CD14-positive monocyte (primary cell): ENCODE measurements at places on chromosomes 5 and 9. TPM values are rescaled to one million over a fixed set of nuclear protein-coding genes. Genes with fewer than 3 reads are reported as not detected.

GRCh38 chr5:132414634-132415378 lies 45.3 kb downstream of the SLC22A5 start:
- DNase-seq: no peak

- DNase-seq: peak; percentile 37
Measured at GRCh38 chr5:150175536-150175935, 9.0 kb downstream of the CDX1 start.

DNA sequence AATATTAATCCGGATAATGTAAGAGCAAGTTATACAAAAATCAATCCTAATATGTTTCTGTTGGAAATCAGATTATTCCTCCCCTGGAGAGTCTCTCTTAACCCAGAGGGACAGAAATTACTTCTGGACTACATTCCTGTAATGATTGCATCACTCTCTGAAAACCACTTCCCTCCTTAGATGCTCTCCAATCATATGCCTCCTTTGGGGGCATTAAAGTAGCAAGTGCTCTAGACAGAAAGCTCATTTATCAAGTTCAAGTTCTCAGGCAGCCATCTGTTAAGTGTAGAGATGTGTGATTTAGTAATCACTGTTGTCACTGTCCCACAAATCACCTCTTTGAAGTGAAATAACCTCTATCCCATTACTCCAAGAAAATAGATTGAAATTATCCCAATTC lies 247.1 kb downstream of the SLCO4C1 start:
- no peak for DNase-seq

GRCh38 chr5:131482617-131483016 lies 152.4 kb downstream of the RAPGEF6 start:
- no peak for DNase-seq

Gene ZFP62
- polyA plus RNA-seq: 7.1 TPM

Gene FAM78A
- polyA plus RNA-seq: 7.2 TPM

GRCh38 chr5:179260324-179261070 lies 84.8 kb downstream of the ADAMTS2 start:
- DNase-seq: no peak

Gene SCGB3A2
- 1.3 and 1.4 TPM in 2 replicates for polyA plus RNA-seq

DNA sequence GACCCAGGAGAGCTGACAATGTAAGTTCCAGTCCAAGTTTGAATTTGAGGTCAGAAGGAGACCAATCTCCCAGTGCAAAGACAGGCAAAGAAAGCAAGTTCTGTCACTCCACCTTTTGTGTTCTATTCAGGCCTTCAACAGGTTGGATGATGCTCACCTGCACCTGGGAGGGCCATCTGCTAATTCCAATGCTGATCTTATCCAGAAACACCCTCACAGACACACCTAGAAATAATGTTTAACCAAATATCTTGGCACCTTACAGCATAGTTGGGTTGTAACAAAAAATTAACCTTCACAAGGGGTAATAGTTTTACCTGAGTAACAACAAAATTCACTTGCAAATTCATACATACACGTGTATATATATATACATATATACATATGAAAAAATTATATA lies 190.8 kb downstream of the DIRAS2 start:
- DNase-seq: no peak

- DNase-seq: no peak
Measured at GRCh38 chr5:135242021-135242865, 156.8 kb downstream of the MACROH2A1 start.

Gene PRKAA1
- 11.4 and 29.6 TPM in 2 replicates for polyA plus RNA-seq

Gene IFNA21
- polyA plus RNA-seq: not detected

- DNase-seq: no peak
Measured at GRCh38 chr5:106262395-106262794, 1408.3 kb downstream of the EFNA5 start.

- DNase-seq: peak; percentile 57
Measured at GRCh38 chr5:317086-317811, 4.3 kb upstream of the AHRR start.

Gene ARHGEF28
- polyA plus RNA-seq: not detected

DNA sequence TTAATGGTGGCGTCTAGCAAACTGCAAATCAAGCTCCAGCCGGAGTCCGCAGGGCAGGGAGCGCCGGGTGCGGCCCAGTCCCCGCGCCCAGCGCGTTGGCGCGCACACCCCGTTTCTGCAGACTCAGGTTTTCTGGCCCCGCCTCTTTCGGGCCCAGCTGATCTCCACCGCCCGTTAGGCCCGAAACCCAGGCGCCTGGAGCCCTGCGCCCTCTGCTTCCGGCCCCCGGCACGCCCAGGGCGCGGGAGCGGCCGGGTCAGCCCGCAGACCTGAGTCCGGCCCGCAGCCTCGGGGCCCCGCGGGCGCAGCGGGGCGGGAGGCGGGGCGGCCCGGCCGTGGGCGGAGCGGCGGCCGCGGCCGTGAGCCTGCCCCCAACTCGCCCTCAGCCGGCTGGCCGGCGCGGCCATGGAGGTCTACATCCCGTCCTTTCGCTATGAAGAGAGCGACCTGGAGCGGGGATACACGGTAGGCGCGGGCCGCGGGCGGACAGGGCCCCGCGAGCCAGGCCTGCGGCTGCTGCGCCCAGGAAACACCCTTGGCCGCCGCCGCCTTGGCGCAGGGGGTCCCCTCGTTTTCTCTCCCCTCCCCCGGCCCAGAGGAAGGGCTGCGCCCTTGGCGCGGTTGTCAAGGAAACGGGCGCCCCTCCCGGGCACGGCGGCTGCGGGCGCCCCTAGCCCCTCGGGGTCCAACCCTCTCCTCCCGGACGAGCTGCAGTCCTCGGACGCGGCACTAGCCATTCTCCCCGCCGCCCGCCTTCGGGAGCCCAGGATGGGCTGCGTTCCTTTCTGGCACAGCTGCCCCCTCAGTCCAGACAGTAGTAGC lies at the start of gene SNX24:
TSS of gene SNX24 (plus strand) at position 385 of the 822 bp plus-strand sequence. CDS start at position 406, 21 bp downstream.
- peak; percentile 65 for DNase-seq

- no peak for DNase-seq
Measured at GRCh38 chr5:159975462-159976019, 33.4 kb upstream of the TTC1 start.

Gene TGFBI
- 653 TPM for polyA plus RNA-seq

GRCh38 chr9:133946840-133947486 lies 45.2 kb downstream of the VAV2 start:
- DNase-seq: no peak

- no peak for DNase-seq
Measured at GRCh38 chr5:89034588-89034987, 151.6 kb upstream of the MEF2C start.

Gene PARP8
- polyA plus RNA-seq: 40.6 TPM

DNA sequence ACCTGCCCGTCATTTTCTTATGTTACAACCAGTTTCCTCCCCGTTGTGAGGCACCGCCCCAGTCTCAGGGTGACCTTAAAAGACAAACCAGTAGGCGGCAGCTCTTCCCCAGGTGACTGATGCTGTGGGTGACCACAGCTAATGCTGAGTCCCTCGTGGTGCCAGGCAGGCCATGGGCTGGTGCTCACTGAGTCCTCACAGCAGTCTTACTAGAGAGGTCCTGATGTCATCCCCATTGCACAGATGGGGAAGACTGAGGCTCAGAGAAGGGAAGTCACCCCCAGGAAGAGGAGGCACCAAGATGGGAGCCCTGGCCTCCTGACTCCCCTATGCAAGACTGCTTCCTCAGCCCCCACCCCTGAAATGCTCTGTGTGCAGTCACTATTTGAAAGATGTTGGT lies 978 bp downstream of the CFAP157 start:
- no peak for DNase-seq

DNA sequence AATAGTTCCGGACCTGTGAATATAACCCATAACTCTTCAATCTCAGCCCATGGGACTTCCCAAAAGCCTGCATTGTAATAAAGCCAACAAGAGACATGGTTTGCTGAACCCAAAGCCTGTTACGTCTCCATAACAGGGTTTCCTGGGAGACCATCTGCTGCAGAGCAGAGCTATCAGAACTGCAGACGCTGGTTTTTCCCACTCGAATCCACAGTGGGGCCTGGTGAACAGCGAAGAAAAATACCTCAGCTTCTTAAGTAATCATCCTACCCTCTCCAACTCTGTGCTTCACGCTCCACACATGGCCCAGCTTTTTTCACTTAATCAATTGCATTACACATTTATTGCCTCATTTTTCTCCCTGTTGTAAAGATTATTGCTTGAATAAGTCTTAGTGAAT lies 409.5 kb upstream of the GRIA1 start:
- DNase-seq: no peak

- DNase-seq: no peak
Measured at GRCh38 chr5:91477408-91477807, 94.3 kb upstream of the ARRDC3 start.

- no peak for DNase-seq
Measured at GRCh38 chr5:318931-319601, 2.4 kb upstream of the AHRR start.

Gene FAM200C
- 0.08 TPM for polyA plus RNA-seq

DNA sequence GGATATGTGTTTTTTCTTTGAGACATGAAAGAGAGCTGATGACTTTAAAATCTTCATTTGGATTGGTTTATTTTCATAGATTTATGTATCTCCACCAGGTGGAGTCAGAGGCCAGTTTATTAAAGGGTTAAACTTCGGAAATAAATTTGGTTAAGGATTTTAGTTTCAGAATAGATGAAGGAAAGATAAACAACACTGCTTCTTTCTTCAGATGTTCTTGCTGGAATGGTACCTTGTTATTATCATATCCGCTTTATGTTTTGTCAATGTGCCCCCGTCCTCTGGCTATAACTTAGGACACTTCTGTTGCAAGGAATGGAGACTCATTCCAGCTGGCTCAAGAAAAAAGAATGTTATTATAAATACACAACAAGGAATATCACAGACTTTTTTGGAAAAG lies 81.2 kb downstream of the ALDH1A1 start:
- no peak for DNase-seq

DNA sequence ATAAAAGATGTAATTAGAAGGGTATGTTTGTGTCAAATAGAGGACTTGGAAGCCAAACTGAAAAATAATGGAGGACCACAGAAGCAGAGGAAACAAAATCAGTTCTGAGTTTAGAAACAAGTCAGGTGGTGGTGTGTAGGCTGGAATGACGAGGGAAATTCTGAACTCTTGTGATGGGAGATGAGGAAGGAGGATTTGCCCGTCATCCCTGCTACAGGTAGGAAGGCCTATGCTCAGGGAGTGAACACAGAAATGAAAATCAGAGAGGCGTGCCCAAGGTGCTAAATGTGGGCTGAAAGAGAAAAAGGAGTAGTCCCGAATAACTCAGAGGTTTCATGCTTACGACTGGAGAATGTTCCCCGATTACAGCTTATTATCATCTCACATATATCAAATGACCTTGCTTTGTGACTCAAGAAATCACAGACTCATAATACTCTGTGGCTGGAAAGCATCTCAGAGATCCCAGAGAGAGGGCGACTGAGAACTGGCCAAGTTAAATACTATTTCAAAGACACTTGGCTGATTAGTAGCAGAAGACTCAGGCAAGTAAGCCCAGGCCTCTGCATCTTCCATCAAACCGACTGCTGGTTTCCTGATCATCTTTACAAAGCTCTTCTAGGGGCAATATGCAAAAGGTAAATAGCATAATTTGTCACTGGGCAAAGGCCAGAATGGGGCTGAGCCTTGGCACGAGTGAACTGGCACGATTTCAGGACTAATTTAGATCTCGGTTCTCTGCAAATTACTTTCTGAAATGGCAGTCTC lies 126.0 kb downstream of the SUSD1 start:
- no peak for DNase-seq

- no peak for DNase-seq
Measured at GRCh38 chr5:8013948-8014710, 145.2 kb downstream of the MTRR start.

DNA sequence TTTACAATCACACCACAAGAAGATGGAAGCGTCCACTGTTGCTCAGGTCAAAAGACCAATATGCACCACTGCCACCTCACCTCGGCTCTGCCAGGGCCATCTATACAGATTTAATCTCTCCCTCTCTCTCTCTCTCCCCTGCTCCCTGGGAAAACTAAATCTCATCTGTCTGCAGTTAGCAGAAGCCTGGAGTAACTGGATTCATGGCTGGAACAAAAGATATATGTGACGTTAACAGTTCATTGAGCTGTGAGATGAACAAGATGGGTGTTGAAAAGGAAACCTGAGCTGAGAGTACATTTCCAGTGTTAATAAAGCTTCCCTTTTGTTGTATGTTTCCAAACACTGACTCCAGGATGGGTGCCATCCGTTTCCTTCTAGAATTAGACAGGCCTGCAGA lies 369.7 kb downstream of the CDK5RAP2 start:
- DNase-seq: no peak

Gene CD274
- polyA plus RNA-seq: 0.84 TPM

GRCh38 chr5:157767689-157768088 lies 24.2 kb downstream of the LSM11 start:
- no peak for DNase-seq

DNA sequence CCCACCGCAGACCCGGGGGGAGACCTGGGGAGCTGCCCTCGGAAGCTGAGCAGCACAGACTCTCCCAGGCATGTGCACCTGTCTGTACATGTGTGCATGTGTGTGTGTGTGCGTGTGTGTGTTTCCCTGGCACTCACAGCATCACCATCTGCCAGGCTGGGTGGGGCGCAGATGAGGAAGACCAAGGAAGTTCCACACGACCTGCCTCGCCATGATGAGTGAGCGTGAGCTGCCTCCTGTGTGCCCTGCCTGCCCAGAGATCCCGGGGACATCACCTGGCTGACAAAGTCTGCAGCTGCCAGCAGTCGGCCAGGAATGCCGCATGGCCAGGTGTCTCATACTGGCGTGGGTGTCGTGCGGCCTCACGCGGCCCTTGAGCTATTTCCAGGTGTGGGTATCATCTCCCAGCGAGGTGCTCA lies 4.0 kb upstream of the GPSM1 start:
- DNase-seq: no peak

GRCh38 chr5:119019949-119020348 lies 31.6 kb upstream of the DTWD2 start:
- peak; percentile 13 for DNase-seq

- DNase-seq: no peak
Measured at GRCh38 chr5:150989695-150990094, 30.7 kb upstream of the GPX3 start.

GRCh38 chr5:53969176-53969730 lies 341.1 kb downstream of the ARL15 start:
- DNase-seq: no peak
